ENCODE measurements at places on chromosomes 5 and 9.

- no peak for DNase-seq
Measured at GRCh38 chr5:18023986-18024385, 389.7 kb downstream of the TAF11L14 start.

GRCh38 chr9:113646946-113647914 lies 183.7 kb downstream of the RGS3 start:
- peak; percentile 54 for DNase-seq

- DNase-seq = peak; percentile 57
Measured at GRCh38 chr5:1016476-1016875, 7.9 kb downstream of the NKD2 start.

GRCh38 chr5:81785322-81785721 lies 34.4 kb upstream of the SSBP2 start:
- no peak for DNase-seq

- DNase-seq = no peak
Measured at GRCh38 chr5:77262697-77263096, 52.2 kb downstream of the PDE8B start.

GRCh38 chr9:117703537-117703936 lies 666 bp upstream of the TLR4 start:
- no peak for DNase-seq

- no peak for DNase-seq
Measured at GRCh38 chr5:103283120-103283519, 24.6 kb downstream of the MACIR start.

DNA sequence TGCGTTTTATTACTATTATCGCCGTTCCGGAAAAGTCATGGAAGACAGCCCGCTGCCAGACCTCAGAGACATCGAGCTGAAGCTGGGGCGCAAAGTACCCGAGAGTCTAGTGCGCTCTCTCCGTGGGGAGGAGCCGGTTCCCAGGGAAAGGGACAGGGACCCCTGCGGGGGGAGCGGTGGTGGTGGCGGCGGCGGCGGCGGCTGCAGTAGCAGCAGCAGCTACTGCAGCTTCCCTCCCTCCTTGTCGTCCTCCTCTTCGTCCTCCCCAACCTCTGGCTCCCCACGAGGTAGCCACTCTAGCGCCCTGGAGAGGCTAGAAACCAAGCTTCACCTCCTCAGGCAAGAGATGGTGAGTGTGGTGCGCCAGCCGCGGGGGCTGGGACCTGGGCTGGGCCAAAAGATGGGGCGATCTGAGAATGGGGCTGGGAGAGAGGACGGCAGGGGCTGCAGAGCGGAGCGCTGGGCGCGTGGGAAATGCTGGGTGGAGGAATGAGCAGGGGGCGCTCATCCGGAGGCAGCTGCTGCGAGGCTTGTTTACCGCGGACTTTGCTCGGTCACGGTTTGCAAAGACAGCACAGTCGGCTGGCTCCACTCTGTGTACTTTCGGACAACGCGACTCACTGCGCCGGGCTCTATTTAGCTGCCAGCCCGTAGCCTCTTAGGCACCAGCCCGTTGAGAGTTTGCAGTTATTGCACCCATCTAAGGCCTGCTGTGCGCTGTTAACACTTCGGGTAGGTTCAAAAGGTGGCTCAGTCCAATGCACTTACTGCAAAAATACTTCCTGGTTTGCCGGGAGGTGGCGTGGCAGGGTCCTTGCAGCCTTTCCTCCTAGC lies 1.1 kb downstream of the LURAP1L start:
- peak; percentile 67 for DNase-seq

DNA sequence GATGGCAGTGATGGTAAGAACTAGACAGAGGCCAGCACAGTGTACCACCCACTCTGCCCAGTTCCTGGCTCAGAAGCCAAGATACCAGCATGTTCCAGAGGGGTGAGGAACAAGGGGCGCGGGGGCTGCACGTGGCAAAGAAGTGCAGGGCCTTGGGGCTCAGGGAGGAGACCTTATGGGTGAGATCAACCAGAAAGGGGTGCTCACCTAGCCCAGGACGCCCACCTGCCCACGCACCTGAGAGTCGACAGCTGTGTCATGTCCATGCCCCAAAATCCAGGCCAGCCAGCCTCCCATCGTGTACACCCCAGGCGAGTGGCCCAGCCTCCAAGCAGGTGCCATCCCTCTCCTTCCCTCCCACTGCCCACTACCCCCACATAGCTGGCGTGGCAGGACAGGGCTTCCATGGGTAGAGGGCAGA lies 34.9 kb downstream of the BICD2 start:
- DNase-seq = no peak

- no peak for DNase-seq
Measured at GRCh38 chr5:163478126-163478981, 17.9 kb downstream of the HMMR start.

- DNase-seq = no peak
Measured at GRCh38 chr5:61177716-61178115, 15.4 kb upstream of the SMIM15 start.

- DNase-seq = no peak
Measured at GRCh38 chr5:32519508-32519907, 65.8 kb upstream of the SUB1 start.

- no peak for DNase-seq
Measured at GRCh38 chr5:75006865-75007822, 45.2 kb downstream of the GCNT4 start.

DNA sequence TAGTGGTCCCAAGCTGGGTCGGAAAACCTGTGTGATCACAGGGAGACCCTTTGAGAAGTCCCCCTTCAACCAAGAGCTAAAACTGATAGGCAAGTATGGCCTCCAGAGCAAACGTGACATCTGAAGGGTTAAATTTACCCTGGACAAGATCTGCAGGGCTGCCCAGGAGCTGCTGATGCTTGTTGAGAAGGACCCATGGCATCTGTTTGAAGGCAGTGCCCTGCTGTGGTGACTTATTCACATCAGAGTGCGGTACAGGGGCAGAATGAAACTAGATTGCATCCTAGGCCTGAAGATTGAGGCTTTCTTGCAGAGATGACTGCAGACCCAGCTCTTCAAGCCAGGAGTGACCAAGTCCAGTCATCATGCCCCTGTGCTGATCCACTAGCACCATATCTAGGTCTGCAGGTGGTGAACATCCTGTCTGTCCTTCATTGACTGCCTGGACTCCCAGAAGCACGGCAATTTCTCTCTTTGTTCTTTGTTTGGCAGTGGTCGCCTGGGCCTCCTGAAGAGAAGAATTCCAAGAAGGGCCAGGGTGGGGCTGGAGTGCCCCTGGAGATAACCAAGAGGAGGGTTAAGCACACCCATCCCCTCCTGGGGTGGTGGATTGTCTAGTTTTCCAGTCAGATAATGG lies 25.7 kb upstream of the CHD1 start:
- DNase-seq = no peak

DNA sequence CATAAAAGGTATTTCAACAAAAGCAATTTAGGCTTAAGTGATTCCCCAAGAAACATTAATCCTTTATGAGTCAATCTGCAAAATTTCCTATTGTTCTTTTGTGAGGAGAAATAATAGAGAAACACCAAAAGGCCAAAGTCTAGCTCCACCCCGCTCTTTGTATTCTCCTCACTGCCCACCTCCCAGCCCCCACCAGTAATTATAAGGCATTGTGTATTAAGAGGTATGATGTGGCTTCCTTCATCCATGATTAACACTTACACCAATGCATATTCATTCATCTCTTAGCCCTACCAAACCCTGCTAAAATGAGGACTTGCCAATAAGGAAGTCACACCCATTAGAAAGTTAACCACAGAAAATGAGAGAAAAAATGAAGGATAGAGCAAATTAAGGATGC lies 105.3 kb upstream of the SPATA31D4 start:
- DNase-seq = no peak

DNA sequence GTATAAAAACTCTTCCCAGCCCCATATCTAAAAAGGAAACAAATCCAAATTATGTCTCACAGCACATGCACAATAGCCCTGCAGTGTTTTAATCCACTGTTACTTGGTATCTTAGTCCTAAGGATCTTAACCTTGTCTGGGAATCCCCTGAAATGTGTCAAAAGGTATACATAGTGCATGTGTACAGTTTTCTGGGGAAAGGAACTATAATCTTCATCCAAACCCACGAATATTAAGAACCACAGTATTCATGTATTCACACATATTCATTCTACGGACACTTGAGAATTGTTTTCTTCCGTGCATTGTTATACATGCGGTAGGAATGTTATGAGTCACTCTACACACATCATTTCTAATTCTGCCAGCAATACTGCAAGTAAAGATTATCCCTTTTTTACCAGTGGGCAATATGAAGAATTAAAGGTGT lies 47.8 kb upstream of the SNX2 start:
- DNase-seq = no peak

DNA sequence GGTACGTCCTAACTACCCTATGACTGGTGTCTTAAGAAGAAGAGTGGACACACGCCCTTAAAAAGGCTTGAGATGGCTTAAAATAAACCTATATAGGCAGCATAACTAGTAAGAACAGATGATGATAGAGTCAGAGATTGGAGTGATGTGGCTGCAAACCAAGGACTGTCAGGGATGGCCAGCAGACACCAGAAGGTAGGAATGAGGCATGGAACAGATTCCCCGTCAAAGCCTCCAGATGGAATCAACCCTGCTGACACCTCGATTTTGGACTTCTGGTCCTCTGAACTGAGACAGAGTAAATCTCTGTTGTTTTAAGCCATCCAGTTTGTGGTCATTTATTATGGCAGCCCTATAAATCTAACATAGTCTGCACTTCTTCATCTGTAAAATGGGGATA lies 7.4 kb downstream of the TMOD1 start:
- DNase-seq = no peak

DNA sequence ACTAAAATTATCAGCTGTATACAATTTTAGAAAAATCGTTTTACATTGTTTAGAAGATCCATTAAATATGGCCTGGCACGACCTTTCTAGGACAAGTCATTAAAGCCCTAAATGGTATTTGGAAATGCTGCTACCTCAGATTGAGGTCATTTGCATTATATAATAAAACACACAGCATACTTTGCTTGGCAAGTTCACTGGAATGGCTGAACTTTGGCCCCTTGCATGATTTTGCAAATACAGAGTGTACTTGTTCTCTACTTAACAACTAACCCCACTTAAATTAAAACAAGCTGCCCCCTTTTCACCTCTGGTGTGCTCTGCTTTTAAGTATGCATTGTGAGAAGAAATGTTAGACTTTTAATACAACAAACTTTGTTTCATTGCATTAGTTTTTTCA lies 860.1 kb downstream of the PTPRD start:
- no peak for DNase-seq

DNA sequence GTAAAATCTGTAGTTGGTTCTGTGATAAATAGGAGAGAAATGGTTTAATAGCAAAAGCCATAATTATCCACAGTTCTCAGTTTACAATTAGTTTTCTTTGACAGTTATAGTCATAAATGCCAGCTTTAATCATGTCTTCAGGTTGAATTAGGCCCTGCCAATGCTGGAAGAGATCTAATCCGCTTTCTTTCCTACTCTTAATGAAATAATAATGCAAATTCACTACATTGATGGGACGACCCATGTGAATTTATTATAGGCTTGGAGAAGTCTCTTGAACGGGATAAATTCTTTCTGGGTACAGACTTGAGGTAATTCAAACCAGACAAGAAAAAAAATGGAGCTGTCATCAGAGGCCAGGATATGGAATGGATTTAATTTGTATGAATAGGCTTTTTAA lies 950.4 kb downstream of the EFNA5 start:
- no peak for DNase-seq

GRCh38 chr9:72954431-72955125 lies 1.7 kb upstream of the ALDH1A1 start:
- peak; percentile 78 for DNase-seq

- DNase-seq = no peak
Measured at GRCh38 chr5:60519372-60519771, 180.6 kb downstream of the DEPDC1B start.

DNA sequence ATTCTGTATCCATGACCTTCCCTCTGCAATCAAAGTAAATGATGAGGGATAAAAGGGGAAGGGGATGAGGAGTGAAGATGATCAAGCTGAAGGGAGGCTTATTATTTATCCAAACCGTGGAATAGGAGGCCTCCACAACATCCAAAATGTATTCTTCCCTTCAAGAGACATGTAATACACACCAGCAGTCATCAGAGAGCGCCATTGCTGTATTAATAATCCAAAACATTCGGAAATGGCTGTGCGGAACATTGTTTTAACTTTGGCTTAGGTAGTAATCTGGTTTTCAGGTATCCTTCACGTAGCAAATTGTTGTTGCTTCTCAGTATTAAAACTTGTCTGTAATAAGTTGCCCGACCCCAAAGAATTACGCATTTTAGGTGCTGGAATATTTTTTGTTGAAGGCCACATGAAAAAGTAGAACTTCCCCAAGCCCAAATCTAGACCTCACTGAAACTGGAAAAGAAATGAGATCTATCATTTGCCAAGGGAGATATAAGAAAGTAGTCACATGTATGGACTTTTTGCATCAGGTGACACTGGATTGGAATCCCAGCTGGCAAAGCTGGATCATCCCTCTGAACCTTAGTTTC lies 2.6 kb upstream of the BOD1 start:
- no peak for DNase-seq

DNA sequence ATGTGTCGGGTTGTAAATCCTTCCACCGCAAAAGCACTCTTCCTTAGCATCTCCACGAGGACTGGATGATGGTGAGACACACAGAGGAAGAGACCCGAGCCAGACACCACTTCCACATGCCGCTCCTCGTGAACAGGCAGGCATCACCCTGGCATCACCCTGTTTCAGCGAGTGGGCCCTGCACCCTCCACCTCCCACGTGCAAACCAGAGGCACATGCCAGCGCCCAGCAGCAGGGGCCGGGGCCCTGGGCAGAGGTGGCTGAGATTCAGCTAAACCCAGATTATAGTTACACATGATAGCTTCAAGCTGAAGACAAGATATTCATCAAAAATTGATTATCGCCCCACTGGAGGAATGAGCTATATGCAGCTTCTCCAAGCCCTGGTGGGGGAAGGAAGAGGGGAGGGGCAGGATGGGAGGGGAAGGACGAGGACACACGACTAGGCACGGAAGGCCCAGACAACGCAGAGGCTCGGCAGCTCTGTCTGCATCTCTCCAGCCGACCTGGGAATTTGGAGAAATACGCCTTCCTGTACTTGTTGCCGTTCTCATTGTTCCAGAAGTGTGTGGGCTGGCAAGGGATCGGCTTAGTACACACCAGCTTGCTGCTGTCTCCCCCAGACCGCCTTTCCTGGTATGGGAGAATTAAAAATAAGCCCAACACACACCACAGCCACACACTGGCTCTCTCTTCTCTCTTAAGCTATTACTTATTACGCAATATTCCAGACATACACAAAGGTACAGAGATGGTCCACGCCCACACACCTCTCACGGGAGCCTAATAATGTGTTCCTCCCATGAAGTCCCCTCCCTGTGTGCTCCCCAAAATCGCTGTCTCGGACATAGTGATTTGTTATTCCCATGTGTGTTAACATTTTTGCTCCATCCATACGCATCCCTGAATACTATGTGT lies 50.4 kb upstream of the ZNF354A start:
- no peak for DNase-seq

All from sigmoid colon (tissue), 7 donors.